ENCODE measurements at places on chromosomes 1 and 21.

DNA sequence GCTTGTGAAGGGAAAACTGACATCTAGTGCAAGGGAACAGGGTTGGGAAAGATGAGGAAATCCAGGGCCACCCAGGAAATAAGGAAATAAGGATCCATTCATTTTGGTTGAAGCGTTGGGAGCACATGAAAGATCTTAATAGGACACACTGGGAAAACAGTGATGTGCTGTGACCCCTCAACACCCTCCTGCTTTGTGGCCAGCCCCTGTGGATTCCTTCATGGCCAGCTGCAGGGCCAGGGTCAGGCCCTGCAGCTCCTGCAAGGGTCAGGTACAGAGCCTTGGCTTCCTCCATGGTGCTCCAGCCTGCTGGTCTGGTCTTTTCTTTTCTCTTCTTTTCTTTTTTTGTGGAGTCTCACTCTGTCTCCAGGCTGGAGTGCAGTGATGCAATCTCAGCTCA is 18.8 kb upstream of the PIGM start:
- DNase-seq = no peak

DNA sequence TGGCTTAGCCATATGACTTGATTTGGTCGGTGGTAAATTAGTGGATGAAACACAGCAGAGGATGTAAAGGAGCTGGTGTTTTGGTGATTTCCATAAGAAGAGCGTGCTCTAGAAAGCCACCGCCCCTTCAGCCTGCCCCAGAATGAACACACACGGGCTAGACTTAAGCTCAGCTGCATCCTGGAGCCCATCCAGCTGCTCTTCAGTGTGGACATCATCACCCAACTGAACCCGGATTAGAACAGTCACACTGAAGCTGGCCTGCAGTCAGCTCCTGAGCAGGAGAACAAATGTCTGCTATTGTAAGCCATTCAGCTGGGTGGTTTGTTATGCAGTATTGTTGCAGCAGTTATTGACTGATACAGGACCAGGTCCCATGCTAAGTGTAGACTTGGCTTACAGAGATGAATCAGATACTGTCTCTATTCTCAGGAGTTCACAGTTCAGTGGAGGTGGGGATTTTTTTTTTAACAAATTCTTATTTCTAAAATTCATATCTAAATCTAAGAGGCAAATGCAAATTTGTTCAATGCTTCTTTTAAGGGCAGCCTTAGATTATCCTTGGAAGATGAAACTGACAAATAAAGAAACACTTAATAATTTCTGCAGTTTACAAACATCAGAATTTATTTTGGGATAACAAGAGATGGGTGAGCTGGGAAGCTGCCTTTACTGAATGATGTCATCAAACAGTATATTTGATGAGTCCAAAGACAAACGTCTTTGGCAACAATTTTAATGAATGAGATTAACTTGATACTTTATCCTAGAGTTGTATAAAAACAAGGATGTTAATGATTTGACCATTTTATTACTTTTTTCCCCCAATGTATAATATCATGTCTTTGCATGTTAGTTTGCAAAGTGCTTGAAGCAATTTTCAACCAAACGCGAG is 251.2 kb downstream of the TRABD2B start:
- no peak for DNase-seq

DNA sequence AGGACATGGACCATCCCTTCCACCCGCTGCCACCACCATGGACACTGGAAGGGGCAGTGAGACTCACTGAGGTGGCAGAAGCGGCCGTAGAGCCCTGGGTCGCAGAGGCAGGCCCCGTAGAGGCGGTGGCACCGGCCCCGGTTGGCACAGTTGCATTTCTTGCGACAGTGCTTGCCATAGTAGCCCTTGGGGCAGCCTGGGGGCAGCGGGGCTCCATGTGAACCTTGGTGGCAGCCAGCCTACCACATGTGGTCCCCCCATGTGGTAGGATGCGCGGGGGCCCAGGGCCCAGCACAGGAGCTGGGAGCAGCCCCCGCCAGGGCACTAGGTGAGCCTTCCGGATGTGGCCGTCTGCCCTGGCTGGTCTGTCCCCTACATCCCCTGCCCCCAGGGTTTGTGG is 51.6 kb downstream of the ARHGEF16 start:
- DNase-seq = no peak

DNA sequence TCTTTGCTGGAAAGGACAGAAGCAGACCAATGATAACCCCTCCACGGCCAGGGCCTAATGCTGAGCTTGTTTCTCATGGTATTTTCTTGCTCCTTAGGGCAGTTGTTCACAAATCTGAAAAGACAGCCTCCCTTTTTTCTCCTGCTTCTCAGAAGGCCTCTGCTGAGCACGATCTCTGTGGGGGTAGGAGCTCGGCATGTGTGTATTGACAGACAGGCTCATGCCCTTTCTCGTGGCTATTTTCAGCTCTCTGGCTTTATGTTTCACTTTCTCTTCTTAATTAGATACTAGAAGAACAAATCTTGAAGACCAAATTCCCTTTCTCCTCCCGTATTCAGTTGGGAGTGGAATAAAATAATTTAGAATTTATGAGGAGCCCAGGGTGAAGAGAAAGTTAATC is 768 bp upstream of the RIIAD1 start:
- DNase-seq = peak; percentile 82

GRCh38 chr1:170309389-170310013 is 163.7 kb downstream of the NTMT2 start:
- DNase-seq = no peak
